Cortex of kidney (tissue), 1 donor: ENCODE measurements at places on chromosomes 16 and 17.

DNA sequence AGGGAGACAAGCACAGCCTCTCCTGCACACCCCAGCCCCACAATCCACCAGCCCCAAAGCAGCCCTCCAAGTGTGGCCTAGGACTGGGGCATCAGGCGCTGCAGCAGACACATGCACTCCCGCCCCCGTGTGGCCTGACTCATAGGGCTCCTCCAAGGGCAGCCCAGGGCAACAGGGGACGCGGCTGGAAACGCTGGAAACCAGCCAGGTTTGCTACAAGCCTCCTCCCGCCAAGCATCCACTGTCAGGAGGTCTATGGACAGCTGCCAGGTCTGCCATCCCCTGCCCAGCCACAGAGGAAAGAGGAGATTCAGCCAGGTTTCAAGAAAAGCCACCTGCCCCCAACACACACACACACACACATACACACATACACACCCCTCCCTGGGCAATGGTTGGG is 25.8 kb downstream of the SRCIN1 start:
- DNase-seq, result no peak

GRCh38 chr16:49639739-49640431 is 216.0 kb downstream of the ZNF423 start:
- DNase-seq, result no peak

- DNase-seq, result no peak
Measured at GRCh38 chr17:79808763-79809529, 12.1 kb upstream of the CBX8 start.

DNA sequence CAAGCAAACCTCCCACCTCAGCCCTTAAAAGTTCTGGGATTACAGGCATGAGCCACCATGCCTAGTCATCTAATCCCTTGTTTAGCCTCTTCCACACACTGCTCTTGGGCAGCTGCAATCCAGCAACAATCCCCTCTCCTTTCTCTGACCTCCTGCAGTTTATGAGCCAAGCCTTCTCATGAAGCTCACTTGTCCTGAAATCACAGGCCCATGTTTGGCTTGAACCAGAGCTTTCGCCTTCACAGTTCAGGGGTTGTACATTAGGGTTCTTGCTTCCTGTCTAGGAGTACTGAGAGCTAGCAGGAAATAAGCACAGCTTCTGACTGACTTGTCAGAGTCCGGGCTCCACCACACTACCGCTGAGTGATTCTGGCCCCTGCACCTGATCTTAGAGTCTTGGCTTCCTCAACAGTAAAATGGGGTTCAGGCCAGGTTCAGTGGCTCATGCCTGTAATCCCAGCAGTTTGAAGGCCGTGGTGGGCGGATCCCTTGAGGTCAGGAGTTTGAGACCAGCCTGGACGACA is 16.3 kb downstream of the ERAL1 start:
- no peak for DNase-seq

GRCh38 chr16:10521681-10522274 is 58.6 kb downstream of the EMP2 start:
- no peak for DNase-seq

DNA sequence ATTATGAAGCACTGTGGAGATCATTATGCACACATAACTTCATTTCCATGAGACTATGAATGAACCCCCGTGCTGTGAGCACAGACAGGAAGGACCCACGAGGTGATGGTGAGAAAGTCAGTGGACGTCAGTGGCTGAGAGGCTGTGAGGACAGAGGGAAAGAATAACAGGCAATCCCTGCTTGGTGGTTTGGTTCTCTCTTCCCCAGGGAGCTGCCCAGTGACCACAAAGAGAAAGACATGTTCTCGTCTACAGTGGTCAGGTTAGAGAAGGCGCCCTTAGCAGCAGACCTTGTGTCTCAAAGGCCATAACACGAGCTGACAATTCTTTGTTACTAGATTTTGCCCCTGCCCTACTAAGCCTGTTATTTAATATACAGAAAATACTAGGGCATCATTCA is 609.2 kb downstream of the TOX3 start:
- no peak for DNase-seq

DNA sequence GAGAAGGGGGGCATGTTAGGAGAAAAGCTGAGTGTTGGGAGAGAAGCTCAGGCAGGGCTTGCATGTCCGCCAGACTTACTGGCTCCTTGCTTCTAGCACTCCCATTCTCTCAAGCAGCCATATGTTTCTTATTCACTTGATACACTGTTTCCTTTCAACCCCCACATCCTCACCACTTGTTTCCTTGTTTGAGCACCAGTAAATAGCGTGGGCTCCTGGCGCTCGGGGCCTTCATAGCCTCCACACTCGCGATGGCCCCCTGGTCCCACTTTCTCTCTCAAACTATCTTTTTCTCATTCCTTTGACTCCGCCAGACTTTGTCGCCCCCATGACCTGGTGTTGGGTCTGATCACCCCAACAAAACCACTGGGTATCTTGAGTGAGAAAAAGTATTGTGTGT is 16.6 kb downstream of the ATP5PD start:
- no peak for DNase-seq

- DNase-seq, result no peak
Measured at GRCh38 chr16:74165566-74166080, 131.0 kb upstream of the PSMD7 start.

- no peak for DNase-seq
Measured at GRCh38 chr16:53933407-53933806, 229.5 kb downstream of the FTO start.

GRCh38 chr16:66524601-66525164 is 25.2 kb downstream of the TK2 start:
- no peak for DNase-seq

DNA sequence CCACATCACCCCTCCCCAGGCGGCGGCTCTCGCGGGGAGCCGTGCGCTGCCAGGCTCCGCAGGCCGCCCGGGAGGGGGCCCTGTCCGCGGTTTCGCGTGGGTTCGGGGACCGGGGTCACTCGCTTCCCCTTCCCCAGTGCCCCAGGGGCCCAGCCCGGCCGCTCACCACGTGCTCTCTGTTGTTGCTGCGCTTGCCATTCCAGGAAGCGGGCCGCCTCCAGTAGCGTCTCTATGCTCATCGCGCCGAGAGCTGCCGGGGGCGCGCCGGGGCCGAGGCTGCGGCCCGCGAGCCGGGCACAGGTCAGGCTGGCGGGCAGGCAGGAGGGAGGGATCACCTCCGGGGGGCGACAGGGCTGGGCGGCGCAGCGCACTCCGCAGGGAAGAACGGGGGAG is 390 bp downstream of the MNT start:
- DNase-seq, result no peak

- DNase-seq, result no peak
Measured at GRCh38 chr16:66169817-66170216, 196.7 kb upstream of the CDH5 start.

DNA sequence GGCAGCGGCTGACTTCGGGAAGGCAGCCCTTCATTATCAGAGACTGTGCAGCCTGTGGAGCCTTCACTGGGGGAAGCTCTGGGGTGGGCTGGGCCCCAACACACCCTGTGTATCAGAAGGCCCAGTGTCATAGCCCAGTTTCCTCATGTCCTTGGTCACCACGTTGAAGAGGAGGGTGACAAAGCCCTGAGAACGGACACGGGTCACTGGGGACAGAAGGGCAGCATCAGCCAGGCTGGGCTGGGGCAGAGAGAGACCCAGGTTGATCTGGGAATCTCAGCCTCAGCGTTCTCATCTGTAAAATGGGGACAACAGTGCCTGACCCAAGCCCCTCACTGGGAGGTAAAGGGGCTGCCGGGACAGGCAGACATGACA is 19.3 kb downstream of the B9D1 start:
- DNase-seq, result no peak

GRCh38 chr17:45316434-45317110 is at the start of gene MAP3K14:
Gene MAP3K14 (minus strand): TSS chr17:45317020. CDS start chr17:45290745, 26,275 bp downstream.
- DNase-seq, result no peak

GRCh38 chr17:6392609-6393350 is 42.1 kb downstream of the AIPL1 start:
- DNase-seq, result no peak

DNA sequence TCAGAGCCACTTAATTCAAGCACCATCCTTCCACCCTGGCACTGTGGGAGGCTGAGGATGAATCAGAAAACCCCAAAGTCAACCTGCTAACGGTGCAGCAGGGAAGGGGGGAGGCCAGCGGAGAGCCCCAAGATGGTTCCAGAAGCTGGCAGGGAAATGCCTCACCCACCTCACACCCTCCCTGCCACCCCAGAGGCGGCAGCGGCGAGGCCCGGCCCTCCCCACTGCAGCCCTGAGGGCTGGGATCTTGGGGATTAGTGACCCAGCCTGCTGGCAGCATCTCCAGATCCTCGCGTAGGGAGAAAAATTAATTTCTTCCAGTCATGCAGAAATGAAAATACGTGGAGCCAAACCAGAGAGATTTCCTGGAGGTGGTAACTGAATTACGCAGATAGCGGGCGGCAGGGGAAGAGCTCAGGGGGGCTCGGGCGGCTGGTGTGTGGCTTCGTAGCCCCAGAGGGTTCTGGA is 38.2 kb downstream of the CBFA2T3 start:
- no peak for DNase-seq

DNA sequence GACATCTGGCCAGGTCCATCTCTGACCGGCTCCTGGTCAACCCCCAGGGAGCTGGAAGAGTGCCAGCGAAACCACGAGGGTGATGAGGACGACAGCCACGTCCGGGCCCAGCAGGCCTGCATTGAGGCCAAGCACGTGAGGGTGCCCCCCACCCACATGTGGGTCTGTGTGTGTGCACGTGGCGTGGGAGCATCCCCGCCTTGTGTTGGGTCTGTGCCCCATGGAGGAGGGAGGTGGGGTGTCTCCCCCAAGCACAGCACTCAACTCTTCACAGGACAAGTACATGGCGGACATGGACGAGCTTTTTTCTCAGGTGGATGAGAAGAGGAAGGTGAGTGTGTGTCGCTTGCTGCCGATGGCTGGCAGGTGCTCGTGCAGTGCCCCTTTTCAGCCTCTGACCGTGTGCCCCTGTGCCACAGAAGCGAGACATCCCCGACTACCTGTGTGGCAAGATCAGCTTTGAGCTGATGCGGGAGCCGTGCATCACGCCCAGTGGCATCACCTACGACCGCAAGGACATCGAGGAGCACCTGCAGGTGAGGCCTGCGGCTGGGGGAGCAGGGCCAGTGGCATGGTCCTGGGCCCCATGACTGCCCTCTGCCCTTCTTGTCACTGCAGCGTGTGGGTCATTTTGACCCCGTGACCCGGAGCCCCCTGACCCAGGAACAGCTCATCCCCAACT is 1.7 kb downstream of the STUB1 start:
- DNase-seq, result no peak

DNA sequence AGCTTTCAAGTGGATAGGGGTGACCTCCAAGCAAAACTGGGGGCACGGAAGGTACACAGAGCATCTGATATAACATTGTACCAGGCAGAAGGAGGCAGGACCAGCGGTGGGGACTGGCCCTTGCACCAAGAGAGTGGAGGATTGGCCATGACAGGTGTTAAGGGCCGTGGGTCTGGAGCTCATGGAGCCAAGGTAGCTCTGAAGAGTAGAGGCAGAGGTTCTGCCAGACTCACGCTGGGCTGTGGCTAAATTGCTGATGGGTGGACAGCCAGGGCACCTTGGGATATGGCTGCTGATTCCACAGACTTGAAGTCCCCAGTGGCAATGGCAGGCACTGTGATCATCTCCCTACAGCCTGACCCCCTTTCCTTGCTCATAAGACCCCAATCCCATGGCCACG is 65.9 kb upstream of the NKD1 start:
- no peak for DNase-seq

GRCh38 chr17:82383411-82383810 is 11.8 kb downstream of the UTS2R start:
- DNase-seq, result no peak

- no peak for DNase-seq
Measured at GRCh38 chr17:34261568-34262337, 6.7 kb downstream of the CCL2 start.

DNA sequence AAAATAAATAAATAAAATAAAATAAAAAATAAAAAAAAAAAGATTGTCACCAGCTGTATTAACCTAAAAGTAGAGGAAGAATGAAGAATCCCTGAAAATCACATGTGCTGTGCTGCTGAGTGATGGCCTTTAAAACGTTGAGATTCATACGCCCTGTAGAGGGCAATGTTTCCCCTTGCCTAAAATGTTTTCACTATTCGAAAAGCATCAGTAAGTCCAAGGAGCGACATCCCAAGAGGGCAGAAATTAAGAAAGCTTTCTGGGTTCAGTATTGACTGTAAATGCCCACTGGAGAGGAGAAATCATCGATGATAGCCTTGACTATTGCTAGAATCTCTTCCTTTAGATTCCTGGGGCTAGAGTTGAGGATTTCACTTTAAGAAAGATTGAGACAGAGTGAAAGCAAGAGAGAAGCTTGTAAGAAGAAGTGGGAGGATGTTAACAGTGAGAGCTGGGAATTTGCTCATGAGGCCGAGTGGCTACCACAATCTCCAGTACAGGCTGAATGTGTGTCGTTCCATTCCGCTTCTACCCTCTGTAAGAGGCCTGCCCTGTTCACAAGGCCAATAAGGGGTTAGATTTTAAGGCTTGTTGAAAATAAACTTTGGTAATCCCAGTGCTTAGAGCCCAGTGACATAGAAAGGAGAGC is 170.8 kb upstream of the FAM20A start:
- no peak for DNase-seq

GRCh38 chr16:22077700-22078313 is 14.5 kb upstream of the VWA3A start:
- DNase-seq, result no peak
